ENCODE measurements at places on chromosomes 5 and 9. TPM values are rescaled to one million over a fixed set of nuclear protein-coding genes. Genes with fewer than 3 reads are reported as not detected.

- no peak for DNase-seq
Observed at GRCh38 chr5:152607401-152608160, 202.5 kb upstream of the NMUR2 start.

FGF10 gene
- polyA plus RNA-seq = 1.1 TPM

DNA sequence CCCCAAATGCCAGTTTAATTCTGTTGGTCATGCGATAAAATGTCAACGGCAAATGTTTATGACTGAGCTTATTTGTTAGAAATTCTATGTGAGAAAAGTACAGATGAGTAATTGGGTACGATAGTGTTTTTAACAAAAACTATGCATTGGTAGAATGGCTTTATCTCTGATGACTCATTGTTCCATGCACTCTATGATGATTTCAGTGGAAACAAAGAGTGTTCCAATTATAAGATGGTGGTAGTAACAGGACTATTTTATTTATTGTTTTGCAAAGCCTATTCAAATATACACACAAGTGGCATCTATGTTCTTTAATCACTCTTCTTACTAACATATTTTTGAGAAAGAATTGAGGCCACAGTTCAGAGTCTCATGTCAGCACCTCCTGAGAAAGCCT lies 353.7 kb upstream of the IRX2 start:
- DNase-seq = no peak

- DNase-seq = no peak
Observed at GRCh38 chr9:85067792-85068191, 398.3 kb downstream of the NTRK2 start.

DNA sequence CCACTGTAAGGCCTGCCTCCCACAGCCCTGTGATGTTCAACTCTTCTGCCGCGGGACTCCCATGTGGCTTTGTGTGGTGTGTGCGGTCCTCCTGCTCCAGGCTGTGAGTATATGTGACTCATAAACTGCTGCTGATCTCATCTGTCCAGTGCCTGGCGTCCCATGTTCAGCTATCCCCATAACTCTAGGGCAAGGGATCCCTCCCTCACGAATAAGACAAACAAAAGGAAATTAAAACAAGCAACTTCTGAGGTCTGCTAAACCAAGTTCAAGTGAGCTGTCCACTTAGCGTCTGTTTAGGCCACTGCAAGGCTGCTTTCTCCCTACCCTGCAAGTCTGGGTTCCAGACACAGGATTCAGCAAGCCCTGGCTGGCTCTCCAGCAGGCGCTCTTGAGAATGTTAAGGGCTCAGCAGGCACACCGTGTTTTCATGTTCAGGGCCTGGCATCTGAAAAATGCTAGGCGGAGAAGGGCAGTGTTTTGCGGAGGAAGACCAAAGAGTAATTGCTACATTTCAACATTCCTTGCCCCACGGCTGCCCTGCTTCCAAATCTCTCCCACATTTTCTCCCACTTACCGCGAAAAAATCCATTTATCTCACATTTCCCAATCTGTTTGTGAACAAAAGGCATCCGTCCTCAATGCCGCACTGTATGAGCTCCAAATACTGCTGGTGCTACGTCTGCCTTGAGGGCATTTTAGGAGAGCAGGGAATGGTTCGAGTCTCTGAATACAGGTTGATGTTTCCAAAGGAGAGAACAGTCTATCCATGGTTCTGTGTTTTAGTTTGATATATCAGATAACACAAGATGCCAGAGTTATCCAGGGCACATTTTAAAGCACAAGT lies 280.2 kb downstream of the SEMA5A start:
- DNase-seq = no peak

- DNase-seq = no peak
Observed at GRCh38 chr5:168328814-168329213, 37.4 kb downstream of the WWC1 start.

GRCh38 chr5:107919361-107919760 lies 248.6 kb upstream of the EFNA5 start:
- DNase-seq = no peak

PLAC8L1 gene
- polyA plus RNA-seq = 0.97 TPM

Data from adrenal gland (tissue), 19 donors.